ENCODE measurements at places on chromosomes 5 and 9. TPM values are rescaled to one million over a fixed set of nuclear protein-coding genes. Genes with fewer than 3 reads are reported as not detected.

DNA sequence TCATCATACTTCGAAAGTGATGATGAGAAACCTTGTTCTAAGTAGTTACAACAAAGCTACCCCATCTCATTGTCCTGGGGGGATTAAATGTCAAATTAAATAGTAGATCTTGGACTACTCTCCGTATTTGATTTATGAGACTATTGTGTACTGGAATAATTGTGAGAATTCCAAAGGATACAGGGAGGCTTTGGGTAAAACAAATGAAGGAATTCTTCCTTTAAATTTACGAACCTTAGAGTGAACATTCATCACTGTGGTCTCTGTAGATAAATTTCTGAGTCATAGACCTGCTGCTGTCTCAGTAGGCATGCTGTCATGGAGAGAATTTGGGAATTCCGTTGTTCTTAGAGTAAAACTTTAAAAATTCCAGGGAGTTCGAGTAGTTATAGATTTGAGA is 836.2 kb downstream of the DNAH5 start:
- DNase-seq: no peak

DNA sequence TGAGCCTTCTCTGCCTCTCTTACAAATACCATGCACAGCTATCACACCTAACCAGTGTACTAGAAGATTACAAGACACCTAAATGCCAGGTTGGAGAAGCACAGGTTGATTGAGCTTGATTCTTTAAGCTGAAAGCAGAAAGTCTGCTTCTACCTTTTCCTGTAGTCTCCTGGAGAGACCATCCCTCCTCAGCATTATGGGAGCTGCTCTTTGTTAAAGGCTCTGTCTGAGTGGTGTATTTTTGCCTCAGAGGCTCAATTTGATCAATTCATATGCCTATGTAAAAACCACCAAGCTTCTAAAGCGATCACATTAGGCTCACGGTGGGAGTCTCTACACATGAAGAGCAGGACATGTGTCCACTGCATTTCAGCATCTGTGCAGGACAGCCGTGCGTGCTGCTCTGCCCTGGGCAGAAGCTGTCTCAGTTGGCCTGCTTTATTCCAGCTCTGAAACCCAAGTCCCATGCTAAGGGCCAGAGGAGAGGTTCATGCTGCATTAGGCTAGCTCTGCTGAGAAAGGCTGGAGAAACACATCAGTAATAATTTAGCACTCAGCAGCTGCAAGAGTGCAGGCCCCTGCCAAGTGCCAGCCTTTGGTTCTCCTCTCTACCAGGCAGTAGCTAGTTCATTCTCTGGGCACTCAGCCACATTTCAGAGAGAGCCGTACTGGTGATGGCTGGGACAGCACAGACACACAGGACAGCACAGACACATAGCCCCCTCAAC is 41.7 kb downstream of the TMEM167A start:
- DNase-seq: no peak

DNA sequence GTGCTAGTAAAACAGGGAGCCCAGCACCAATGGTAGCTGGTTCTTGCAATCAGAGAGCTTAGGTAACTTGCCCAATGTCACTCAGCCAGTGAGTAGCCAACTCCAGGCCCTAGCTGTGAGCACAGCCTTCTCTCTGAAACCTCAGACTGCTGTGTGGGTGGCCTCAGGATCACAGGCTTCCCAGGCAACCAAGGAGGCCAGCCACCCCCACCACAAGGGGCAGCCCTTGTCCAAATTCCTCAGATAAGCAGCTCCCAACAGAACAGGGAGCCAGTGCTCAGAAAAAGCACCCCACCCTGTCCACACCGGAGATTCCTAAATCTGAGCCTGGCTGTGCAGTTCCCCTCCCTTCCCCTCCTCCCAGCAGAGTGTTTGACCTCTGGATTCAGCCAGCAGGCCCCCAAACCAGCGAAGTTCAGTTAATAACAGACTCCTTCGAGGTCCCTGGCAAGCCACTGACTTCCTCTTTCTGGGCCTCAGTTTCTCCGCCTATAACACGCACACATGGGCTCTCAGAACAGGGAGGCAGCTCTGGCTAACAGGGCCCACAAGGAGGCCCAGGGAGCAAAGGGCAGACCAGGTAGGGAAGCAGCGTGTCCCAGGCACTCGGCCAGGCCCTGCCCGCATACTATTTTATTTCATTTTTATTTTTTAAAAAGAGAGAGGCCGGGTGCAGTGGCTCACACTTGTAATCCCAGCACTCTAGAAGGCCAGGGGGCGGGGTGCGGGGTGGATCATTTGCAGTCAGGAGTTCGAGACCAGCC is 2.7 kb downstream of the EEIG1 start:
- DNase-seq: no peak

- DNase-seq: no peak
These were observed 1.4 kb downstream of the ERGIC1 start for GRCh38 chr5:172835290-172835993.

GRCh38 chr5:10564838-10565784 is 1.2 kb downstream of the ANKRD33B start:
- peak; percentile 35 for DNase-seq

GRCh38 chr5:43255704-43256103 is 57.5 kb downstream of the HMGCS1 start:
- no peak for DNase-seq

DNA sequence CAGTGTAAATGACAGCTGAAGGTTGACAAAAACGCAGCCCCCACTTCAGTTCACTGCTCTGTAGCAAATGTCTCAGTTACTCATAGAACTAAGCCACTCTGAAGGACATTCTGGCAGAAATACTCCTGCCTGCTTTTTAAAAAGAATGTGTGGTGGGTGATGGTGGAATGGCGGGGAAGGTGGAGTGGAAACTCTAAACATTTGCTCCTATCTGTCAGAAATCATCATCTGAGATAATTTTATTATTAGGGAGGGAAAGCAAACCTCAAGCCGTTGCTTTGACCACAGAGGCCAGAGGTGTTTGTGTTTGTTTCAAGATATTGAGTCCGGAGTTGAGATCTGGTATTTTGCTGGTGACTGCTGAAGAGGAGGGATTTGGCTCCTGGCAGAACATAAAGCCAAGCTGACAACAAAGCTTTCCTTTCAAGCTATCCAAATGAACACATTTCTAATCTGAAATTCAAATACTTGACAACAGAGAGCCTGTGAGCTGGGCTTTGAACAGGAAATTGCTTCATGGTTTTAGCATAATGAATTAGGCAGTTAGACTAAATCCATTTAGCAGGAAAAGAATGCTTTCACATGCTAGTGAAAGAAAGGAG is 362.7 kb downstream of the CSNK1G3 start:
- DNase-seq: no peak

- no peak for DNase-seq
These were observed 7.9 kb downstream of the RACK1 start for GRCh38 chr5:181235689-181236366.

- DNase-seq: no peak
These were observed 41.9 kb downstream of the CDK7 start for GRCh38 chr5:69276422-69277174.

- no peak for DNase-seq
These were observed 7.0 kb downstream of the TRMT10B start for GRCh38 chr9:37760416-37761161.

DNA sequence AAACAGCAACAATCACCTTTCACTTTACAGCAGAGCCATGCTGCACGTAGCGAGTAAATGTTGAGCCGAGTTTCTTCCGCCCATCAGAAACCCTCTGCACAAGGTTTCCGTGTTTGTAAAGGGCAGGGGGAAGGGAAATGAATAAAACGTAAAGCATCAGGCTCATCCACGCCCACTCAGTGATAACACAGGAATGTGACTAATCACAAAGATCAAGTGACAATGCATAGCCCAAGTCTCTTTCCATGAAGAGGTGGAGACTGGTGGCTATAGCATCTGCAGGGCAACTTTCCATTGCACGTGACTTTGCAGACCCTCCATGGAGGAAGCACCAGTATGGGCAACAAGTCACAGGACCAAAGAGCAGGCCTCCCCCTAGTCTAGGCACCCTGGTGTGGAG is 56.6 kb downstream of the CAMSAP1 start:
- peak; percentile 7 for DNase-seq

DNA sequence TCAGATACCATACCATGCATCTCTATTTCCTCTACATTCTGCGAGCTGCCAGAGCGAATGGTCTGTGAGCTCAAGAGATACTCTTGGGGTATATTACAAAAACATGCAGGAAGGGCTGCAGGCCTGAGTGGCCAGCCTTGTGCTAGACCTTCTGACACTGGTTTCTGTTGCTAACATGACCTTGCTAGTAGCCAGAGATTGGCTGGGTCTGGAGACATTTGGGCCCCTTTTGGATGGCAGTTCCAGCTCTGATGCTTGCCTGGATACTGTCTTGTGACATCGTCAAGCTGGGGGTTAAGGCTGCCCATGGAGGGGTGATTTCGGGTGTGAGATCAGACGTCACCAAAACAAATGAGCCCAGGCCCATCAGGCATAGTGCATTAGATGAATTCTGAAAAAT is 56.1 kb upstream of the FSTL4 start:
- DNase-seq: no peak

GRCh38 chr5:94184870-94185269 is 433.5 kb downstream of the KIAA0825 start:
- DNase-seq: no peak

DNA sequence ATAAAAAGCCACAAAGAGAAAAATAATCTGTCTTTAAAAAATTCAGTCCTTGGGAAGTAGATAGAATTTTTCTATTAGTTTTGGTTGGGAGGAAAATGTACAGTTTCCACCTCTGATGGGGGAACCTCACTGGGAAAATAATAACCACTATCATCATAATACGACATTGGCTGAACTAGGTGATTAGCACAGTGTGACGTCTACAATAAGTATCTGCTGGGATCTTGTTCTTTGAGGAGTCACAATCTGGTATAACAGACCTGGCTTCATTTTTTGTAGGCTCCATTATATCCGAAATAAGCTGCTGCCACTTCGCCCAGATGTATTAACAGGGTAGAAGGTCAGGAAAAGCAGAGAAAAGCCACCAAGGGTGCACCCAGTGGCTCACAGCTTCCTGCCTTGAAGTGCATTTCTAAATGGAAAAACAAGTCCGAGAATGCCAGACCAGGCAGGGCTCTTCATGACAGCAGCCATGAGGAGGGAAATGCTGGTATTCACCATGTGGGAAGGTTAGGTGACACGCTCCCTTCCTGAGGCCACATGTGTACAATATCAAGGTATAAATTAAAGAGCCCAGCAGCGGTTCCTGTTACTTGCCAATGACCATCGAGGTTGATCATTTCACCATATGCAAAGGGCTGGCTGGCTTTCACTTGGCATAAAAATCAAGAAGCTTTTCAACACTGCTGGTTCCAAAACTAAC is 152.8 kb downstream of the PRELID2 start:
- DNase-seq: no peak

- DNase-seq: no peak
These were observed 49.8 kb downstream of the FGF1 start for GRCh38 chr5:142636093-142636492.

GRCh38 chr5:33080287-33080686 is 360.5 kb upstream of the TARS1 start:
- no peak for DNase-seq

GRCh38 chr5:100902440-100903038 is 543 bp downstream of the ST8SIA4 start:
- DNase-seq: peak; percentile 9

DNA sequence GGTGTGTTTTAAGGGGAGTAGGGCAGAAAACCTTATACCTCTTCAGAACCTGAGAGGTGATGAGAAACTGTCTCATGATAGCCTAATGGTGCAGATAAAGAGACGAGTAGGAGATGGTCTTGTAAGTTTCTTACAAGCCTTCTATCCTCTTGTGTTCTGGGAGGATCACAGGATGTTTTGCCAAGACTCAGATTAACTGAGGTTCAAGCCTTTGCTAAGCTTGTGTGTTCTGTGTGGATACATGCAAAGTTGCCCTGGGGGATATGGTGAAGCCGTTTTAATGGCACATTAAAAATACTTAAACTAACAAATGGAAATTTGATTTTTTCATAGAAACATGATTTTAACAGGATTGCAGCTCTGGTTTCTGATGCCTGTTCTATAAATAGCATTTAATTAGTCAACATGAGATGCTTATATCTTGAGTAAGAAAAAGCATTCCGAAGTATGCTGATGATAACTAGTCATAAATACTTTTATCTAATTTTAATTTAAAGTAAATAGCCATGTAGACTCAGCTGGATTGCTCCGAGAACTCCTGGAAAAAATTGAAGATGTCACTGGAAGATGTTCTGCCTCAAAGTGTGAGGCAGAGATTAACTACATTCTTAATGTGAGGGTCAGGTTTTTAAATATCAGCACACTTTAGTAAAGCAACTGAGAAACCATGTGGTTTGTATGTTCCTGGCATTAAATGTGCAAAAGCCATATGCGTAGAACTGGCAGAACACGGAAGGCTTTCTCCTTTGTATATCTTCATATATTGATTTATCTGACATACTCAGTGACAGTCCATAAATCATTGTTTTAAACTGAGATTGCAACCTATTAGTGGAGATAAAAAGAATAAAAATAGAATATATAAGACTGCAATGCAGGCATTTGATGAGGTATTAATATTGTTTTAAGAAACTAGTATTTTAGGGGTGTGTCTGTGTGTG is 53.7 kb downstream of the IPO11 start:
- no peak for DNase-seq

DNA sequence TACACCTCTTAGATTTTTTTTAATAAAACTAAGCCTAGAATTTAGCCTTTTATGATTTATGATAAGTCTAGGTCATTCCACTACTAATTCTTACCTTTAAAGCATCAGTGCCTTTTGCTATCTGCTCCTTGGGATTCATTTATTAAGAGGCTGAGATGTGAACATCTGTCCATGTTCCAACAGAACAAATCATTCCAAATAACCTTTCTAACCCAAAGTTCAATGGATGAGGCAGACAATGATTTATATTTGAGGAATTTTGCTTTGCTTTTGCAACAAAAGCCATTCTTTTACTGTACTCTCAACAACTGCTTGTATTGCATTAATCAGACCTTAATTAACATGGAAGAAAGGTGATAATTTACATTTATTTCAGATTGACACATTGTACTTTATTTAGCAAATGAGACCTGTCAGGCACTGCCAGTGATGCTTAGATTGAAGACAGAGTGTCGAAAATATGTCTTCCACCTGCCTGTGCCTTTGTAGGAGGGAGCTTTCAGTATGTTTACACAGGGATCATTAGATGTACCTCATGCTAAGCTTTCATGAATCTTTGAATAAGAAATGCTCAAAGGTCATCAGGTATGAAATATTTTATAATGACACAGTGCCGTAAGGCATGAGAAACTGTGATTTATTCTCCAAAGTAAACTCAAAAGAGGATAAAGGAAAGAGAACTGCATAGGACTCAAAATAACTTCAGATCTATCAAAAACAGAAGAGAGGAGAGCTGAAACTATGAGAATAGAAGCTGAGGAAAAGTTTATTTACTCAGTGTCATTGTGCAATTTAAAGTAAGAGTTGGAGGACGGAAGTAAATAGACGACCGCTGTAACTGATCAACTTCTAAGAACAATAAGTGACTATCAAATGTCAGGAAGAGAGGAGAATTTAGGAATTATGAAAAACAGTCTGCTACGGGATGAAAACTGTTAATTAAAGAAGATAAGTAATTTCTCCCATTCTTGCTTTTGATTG is 36.7 kb upstream of the IZUMO3 start:
- no peak for DNase-seq

TAS2R1 gene
- total RNA-seq: not detected

GARNL3 gene
- total RNA-seq: 2.0 TPM

UTP15 gene
- total RNA-seq: 4.8 TPM

CCL27 gene
- total RNA-seq: not detected

ACTL7A gene
- not detected for total RNA-seq

SLC31A1 gene
- 13.3 TPM for total RNA-seq

NXNL2 gene
- total RNA-seq: 6.9 TPM

ST8SIA4 gene
- total RNA-seq: not detected

BRIX1 gene
- total RNA-seq: 68.6 TPM

OTP gene
- not detected for total RNA-seq

EDIL3 gene
- 127 TPM for total RNA-seq
